NCI-H1048 (cell line): ENCODE measurements at places on chromosomes 7 and 10.

GRCh38 chr10:78222096-78222790, 188.6 kb downstream of the RPS24 start:
- DNase-seq = no peak

DNA sequence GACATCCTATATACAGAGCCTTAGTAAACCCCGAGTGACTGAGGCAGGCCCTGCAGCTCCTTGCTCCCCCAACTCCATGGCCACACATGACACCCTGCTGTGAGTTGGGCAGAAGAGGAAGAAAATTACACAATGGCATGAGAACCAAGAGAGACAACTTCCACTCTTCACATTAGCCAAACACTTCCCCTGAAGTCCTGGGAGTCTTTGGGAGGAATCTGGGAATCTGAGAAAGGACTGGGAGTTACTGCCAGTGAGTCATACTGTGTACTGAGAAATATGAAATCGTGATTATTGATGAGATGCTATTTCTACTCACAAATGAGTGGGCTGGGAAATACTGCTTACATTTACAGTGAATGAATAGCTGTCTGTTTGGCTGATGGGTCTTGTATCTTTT, 116.6 kb downstream of the SPAG6 start:
- no peak for DNase-seq

DNA sequence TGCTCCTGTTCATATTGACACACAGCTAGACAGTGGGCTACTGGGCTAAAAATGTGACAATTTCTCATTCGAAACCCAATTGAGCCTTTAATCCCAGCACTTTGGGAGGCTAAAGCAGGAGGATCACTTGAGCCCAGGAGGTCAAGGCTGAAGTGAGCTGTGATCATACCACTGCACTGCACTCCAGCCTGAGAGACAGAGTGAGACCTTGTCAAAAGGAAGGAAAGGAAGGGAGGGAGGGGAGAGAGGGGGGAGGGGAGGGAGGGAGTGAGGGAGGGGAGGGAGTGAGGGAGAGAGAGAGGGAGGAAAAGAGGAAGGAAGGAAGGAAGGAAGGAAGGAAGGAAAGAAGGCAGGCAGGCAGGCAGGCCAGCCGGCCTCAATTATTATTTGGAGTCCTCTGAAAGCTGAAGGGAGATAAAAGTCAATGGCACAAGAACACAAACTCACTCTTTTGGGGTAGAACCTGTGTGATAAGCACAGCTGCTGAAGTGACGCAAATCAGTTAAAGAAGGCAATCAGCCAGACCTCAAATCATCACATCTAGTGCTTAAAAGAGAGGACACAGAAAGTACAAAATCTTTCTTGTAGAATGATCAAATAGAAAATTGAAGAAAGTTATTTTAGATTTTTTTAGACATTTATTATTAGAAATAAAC, 98.1 kb downstream of the CCDC71L start:
- DNase-seq = no peak

GRCh38 chr7:90749262-90749661, 153.1 kb downstream of the CDK14 start:
- no peak for DNase-seq

GRCh38 chr10:18414061-18414460, 237.3 kb downstream of the NSUN6 start:
- DNase-seq = no peak

DNA sequence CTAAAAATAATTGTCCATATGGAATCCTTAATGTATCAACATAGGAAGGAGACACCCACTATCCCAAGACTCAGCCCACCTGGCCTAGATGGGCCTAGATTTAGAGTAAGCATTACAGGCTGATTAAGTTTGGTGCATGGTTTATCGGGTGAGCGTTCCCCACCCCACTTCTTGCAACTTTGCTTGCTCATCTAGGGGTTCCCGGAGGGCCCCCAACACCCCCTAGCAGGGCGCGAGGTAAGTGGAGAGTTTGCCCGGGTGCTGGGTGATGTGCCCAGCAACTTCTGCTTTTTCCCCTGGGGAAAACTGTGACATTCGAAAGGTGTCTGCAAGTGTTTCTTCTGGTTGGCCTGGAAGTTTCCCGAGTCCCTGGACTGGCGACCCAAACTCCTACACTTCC, 31.7 kb downstream of the SKIDA1 start:
- DNase-seq = no peak

DNA sequence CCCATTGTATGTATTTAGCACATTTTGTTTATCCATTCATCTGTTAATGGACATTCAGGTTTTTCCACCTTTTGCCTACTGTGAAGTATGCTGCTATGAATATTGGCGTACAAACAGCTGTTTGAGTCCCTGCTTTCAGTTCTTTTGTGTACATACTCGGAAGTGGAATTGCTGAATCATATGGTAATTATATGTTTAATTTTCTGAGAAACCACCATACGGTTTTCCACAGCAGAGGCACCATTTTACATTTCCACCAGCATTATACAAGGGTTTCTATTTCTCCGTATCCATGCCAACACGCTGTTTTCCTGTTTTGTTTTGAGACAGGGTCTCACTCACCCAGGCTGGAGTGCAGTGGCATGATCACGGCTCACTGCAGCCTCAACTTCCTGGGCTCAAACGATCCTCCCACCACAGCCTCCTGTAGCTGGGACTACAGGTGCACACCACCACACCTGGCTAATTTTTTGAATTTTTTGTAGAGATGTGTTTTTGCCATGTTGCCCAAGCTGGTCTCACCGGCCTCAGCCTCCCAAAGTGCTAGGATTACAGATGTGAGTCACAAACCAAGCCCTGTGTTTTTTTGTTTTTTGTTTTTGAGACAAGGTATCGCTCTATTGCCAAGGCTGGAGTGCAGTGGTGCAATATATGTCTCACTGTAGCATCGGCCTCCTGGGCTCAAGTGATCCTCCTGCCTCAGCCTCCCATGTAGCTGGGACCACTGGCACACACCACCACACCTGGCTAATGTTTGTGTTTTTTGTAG, 22.1 kb upstream of the FBXW4 start:
- peak; percentile 85 for DNase-seq

- DNase-seq = no peak
Observed at GRCh38 chr7:158275711-158276413, 311.8 kb downstream of the PTPRN2 start.

- no peak for DNase-seq
Observed at GRCh38 chr10:35185260-35186034, 58.8 kb downstream of the CREM start.

DNA sequence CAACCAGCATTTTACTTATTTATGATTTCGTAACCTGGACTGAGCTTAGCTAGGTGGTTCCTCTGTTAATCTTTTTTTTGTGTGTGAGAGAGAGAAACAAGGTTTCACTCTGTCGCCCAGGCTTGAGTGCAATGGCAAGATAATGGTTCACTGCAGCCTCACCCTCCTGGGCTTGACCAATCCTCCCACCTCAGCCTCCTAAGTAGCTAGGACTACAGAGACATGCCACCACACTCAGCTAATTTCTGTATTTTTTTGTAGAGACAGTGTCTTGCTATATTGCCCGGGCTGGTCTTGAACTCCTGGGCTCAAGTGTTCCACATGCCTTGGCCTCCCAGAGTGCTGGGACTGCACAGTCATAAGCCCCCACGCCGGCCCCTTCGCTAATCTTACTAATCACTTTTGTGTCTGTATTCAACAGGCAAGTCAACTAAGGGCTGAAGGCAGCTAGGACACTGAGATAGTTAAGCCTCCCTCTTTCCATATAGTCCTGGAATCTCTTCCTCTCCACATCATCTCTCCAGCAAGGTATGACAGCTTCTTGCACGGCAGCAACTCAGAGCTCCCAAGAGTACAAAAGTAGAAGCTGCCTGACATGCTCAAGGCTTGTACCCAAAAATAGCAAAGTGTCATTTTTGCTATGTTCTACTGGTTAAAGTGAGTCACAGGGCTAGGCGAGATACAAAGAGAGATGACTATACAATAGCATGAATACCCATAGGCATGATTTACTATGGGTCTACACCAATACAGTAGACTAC, 11.3 kb downstream of the KMT2C start:
- DNase-seq = no peak

GRCh38 chr7:37756797-37757551, 73.4 kb downstream of the GPR141 start:
- DNase-seq = no peak

GRCh38 chr7:130020434-130020833, 30.7 kb downstream of the ZC3HC1 start:
- DNase-seq = no peak

DNA sequence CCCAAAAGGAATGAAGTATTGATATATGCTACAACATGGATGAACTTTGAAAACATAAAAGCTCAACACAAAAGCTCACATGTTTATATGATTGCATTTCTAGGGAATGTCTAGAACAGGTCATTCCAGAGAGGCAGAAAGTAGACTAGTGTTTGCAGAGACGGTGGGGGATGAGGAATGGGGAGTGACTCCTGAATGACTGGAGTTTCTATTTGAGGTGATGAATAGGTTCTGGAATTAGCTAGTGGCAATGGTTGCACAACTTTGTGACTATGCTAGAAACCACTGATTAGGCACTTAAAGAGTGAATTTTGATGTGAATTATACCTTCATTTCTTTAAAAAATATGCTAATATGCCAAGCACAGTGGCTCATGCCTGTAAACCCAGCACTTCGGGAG, 6.9 kb downstream of the KPNA7 start:
- no peak for DNase-seq

GRCh38 chr10:123146013-123146893, 1.7 kb upstream of the HMX2 start:
- no peak for DNase-seq

- DNase-seq = no peak
Observed at GRCh38 chr7:110779339-110779738, 311.6 kb upstream of the LRRN3 start.

- no peak for DNase-seq
Observed at GRCh38 chr7:105389088-105389650, 448 bp upstream of the SRPK2 start.

GRCh38 chr7:15747301-15747700, 60.8 kb upstream of the MEOX2 start:
- DNase-seq = no peak

DNA sequence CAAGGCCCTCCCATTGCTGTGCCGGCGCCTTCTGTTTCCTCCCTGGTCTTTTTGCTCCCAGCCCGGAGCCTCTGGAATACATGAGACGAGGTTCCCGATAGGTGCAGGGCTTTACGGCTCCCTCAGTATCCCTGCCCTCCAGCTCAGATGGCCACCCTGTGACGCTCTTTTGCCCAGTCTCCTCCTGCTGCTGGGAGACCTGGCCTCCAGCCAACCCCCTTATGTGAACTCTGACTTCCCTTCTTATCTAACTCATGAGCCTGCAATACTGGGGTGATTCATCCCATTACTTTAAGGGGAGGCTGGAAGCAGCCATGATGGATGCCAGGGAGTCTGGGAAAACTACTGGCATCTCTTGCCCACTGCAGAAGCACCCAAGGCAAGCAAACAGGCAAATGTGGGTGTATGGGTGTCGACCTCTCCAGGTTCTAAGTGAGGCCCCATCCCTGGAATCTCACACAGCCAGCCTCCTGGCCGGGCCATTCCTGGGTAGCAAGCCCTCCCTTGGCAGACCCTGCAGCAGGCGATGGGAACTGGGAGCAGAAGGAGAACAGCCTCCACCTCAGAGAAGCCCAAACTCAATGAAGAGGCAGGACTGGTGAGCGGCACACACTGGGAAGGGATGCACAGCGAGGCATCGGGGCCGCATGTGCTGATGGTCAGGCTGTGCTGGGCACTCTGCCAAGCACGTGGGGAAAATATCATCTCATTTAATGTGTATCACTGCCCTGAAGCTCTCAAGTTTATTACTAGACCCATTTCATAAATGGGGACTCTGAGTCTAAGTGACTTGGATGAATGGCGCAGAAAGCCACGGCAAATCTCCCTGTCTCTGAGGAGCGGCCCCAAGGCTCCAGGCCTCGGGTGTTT, 97.5 kb downstream of the FAM53B start:
- no peak for DNase-seq

GRCh38 chr7:95718577-95719410, 53.6 kb upstream of the DYNC1I1 start:
- no peak for DNase-seq

- DNase-seq = no peak
Observed at GRCh38 chr10:2897619-2898508, 169.5 kb upstream of the PFKP start.

- no peak for DNase-seq
Observed at GRCh38 chr10:6138456-6138855, 49.6 kb downstream of the RBM17 start.

DNA sequence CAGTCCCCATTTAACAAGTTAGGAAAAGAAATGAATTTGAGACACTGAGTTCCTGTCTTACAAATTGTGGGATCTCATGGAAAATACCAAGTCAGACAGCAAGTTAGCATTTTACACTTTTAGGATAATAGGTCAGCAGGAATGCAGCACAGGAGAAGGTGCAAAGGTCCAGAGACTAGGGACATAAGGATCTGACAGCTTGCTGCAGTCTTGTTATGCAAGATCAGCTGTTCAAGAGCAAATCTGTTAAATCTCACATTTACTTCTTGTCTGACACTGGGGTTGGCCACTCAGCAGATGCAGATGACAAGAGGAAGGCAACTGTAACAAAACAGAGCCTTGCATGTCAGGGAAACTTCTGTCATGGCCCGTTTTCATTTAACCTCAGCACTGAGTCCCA, 239.6 kb downstream of the PHF14 start:
- no peak for DNase-seq

- DNase-seq = no peak
Observed at GRCh38 chr10:122138831-122139625, 132.1 kb upstream of the BTBD16 start.

GRCh38 chr7:87961754-87962153, 27.7 kb downstream of the ADAM22 start:
- DNase-seq = no peak

DNA sequence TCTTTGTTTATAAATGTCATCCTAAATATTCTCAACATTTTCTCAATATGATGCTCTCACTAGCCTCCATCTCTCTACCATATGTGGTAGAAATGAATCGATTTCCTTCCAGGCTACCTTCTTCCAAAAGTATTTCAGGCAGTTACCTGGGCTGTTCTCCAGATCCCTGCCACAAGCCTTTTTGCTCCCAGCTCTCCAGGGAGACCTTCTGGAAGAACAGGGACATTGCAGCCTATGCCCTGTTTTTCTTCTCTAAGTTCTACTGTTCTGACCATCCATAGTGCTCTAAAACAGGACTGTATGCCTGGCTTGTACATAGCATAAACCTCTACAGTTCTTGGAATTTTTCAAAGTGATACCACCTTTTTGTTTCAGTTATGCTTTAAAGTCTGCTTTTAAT, 552.8 kb downstream of the ANKRD7 start:
- DNase-seq = no peak

DNA sequence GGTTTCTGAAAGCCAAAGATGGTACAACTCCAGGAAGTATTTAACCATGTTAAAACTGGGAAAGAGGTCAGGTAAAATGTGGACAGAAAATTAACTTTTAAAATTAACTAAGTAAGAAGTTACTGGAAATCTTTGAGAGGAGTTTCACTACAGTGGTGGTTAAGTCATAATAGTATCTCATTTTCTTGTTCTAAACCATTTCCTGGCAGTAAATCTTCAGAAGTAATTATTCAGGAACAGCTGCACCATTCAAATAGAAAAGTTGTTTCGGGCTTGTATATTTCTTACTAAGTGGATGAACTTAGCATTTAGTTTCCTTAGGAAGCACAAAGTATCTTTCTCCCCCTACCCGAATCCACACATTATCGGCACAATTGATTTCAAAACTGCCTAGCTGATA, 27.1 kb downstream of the COPG2 start:
- DNase-seq = no peak

GRCh38 chr10:90148116-90148855, 446.9 kb downstream of the KIF20B start:
- DNase-seq = no peak
